ENCODE measurements at places on chromosomes 7 and 10.

- DNase-seq, result no peak
These were observed 13.6 kb downstream of the NSMCE4A start for GRCh38 chr10:121961456-121961855.

DNA sequence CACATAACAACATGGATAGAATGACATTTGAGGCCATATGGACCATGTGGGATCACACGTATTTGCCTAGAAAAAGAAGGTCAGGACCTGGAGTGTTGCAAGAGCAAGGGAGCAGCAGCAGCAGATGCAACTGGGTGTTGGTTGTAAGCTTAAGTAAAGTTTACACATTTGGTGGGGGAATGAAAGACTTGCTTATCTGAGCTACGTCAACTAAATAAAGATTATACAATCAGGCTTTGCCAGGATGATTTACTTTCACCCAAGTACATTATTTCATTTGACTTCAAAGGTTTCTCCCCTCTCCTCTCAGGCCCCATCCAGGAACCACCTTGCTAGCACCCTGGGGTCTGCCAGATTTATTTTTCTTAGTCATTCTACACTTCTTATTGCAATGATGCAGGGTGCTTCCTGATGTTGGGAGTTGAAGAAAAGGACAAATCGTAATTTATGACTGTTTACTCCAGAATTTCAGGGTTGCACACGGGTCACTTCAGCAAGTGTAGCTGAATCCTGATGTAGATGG is 591.9 kb upstream of the IGFBP3 start:
- no peak for DNase-seq

- DNase-seq, result no peak
These were observed 120.9 kb upstream of the TMEM106B start for GRCh38 chr7:12089951-12090756.

- DNase-seq, result no peak
These were observed 3.4 kb downstream of the STYXL1 start for GRCh38 chr7:76044375-76044865.

- DNase-seq, result no peak
These were observed 453.7 kb upstream of the POT1 start for GRCh38 chr7:125383324-125383723.

DNA sequence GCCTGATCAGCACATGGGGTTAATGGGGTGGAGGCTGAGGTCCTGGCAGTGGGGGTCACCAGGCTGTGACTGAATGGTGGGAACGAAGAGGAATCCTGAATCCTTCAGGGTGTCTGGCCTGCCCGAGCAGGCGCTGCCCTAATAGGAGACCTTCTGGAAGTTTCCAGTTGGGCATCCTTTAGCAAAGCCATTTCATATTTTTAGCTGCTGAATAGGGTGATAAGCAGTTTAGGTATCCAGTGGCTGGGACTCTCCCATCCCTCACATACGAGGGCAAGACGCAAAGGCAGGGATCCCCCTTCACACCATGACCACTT is 159.3 kb downstream of the SH3PXD2A start:
- DNase-seq, result no peak

DNA sequence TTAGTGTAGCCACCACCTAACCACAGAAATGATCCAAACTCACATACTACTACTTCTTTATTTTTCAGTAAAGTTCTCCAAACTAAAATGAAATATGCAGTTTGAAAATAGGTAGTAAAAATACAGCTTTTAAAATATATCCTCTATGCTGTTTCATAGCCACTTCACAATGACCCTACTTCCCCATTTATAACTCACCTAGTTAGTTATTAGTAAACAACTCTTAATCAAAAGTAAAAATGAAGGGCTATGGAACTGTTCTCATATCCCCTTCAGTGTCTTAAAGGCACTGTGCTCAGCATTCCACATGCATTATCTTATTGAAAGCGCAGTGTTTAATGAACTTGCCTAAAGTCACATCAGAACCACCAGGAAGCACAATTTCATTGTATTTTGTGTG is 43.5 kb downstream of the KMT2C start:
- DNase-seq, result no peak

DNA sequence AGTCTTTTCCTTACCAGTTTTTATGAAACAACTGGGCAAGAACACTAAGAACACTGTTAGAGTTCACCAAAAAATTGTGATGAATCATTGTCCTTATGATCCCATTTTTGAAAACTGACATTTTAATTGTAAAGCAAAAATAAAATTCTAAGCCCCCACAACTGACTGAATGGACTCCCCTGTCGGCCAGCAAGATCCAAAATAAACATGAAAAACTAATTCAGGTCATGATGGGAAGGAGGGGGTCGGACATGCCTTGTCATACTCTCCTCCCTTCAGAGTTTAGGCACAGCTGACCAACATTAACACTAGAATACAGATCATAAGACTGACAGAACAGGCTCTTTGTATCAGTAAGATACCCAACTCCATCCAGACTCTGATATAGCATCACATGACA is 2.0 kb upstream of the RBAK start:
- no peak for DNase-seq

DNA sequence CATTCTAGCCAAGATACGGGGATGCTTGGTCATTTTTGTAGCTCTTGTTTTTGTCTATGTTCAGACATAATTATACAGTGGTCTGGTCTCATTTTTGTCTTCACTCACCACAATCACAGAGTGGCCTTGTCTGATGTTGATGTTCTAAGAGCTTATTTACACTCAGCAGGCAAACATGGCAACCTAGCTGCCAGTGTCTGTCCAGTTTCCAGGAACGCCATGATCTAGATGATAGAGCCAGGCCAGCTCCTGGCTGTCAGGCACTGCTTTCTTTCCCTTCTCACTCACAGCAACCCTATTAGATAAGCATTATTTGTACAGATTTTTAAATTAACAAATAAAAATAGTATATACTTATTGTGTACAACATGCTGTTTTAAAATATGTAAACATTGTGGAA is 98.6 kb upstream of the PHF14 start:
- no peak for DNase-seq

DNA sequence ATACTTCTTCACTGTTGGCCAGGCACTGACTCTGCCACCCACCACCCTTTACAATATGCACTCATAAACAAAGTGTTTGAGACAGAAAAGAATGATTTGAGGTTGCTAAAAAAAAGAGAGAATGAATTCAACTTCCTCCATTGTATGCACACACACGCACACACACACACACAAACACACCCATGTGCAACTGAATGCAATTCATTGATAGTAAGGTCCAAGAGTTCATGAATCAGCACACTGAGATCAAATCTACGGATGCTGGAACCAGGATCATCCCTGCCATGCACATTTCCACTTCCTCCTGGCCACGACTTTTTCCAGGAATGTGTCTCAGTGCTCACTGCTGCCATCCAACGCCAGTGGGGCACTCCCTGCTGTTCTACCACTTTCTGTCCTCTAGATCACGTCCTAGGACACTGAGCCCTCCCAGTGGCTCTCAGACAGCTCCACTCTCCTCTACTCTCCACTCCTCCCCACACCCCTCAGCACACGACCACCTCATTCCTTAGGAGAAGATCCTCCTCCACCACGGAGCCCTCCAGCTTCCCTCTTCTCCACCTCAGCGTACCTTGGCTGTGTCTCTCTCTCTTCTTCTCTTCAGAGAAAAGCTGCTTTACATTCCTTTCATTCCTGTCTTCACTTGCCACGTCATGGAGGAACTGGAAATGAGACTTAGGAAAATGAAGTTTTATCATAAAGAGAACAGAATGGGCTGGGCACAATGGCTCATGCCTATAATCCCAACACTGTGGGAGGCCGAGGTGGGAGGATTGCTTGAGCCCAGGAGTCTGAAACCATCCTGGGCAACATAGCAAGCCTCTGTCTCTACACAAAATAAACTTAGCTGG is 12.0 kb upstream of the TMEM213 start:
- DNase-seq, result no peak

- no peak for DNase-seq
These were observed 455.6 kb upstream of the FOXK1 start for GRCh38 chr7:4226524-4226882.

GRCh38 chr7:139797607-139798006 is 19.8 kb upstream of the HIPK2 start:
- DNase-seq, result no peak

DNA sequence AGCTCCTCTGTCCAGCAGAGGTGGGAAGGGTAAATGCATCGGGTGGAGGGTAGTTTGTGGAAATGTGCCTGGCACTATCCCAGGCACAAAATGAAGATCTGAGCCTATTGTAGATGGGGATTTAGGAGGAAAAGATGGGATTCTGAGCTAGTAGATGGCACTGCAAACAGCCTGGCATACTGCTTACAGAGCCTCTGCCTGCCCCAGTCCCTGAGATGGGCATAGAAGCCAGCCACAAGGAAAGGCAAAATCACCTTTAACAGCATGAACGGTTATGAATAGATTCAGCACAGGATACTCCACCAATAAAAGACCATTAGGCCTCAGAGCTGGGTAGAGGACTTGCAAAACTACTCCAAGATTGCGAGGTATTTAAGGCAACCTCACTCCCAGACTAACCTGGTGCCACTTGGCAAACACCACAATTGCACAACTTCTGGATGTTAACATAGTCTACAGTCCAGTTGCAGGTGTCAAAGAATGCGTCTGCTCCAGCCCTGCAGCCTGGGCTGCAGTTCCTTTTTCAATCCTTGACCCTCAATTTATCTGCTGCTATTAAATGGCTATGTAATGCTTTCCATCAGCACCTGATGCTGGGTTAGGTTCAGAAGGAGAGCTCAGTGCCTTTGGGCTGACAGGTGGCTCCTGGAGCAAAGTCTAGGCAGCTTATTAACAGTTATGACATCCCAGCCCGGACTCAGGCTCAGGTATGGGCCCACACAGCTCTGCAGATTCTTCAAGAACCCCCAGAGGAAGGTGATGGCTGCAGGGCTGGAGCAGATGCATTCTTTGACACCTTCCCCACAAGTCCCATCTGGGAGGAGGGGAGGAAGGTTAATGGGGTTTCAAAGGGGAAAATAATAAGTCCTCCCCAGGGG is 34.0 kb downstream of the CDHR3 start:
- no peak for DNase-seq

GRCh38 chr7:36309301-36309700 is 80.4 kb upstream of the ANLN start:
- no peak for DNase-seq

DNA sequence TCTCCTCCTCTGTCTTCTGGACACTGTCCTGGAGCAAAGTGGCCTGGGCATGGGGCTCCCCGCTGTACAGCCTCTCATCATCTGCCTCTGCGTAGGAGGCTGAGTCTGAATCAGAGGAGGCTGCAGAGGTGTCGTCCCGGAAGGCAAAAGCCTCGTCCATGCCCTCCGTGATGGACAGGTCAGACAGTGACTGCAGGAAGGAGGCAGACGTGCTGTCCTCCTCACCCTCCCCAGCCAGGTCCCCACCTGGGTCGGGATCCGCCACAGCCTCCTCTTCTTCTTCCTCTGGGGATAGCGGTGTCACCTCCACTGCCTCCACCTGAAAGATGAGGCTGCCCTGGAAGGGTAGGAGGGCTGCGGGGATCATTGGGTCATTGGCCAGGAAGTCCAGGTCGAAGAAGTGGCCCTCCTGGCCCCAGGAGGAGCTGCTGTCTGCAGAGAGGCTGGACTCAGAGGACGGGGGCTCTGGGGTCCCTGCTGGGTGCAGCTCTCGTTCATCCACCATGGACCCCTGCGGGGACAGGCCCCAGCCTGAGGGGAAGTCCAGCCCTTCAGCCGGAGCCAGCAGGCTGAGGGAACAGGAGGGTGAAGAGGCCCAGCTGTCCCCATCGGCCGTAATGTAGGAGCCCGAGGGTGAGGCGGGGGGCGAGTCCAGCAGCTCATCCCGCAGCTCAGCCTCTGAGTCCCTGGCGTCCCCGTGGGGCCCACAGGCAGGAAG is 3.7 kb downstream of the NACAD start:
- DNase-seq, result no peak

DNA sequence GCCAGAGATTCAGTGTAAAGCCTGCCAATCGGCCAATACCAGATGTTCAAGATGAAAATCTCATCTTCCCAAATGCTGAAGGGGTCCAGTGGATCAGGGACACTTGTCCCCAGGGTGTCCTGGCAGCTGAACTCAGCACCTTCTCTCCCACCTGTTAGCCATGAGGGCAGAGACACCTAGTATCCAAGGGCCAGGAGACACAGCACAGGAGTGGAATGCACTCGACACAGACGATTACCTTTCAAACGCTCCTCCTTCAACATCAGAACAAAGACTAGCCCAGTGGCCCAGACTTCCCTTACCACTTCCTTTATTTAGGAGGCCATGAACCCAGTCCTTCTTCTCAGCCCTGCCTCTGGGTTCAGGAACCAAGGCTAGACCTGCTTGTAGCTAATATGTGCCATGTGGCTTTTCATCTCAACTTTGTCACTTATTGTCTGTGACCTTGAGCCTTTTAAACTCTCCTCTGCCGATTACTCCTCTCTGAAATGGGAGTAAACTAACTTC is 180.3 kb upstream of the PLXNA4 start:
- DNase-seq, result no peak

GRCh38 chr7:96827701-96828100 is 118.1 kb upstream of the SEM1 start:
- DNase-seq, result no peak

GRCh38 chr7:54877683-54878082 is 118.7 kb upstream of the SEC61G start:
- no peak for DNase-seq

DNA sequence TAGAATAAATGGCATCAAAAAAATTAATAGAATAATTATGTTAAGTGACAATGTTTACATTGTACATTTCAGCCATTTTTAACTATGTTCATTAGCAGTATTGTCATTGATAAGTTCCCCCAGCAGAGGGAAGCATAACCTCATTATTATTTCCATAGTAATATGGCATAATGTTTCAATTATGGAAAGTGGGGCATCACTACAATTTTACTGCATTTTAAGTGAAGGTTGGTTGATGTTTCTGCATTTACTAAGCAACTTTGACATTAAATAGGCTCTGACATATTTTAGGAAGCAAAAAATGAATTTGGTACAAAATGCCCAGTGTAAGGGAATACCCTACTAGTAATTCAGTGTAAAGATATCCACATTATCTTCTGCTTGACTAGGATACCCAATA is 218.3 kb downstream of the SEMA3A start:
- DNase-seq, result no peak

- DNase-seq, result no peak
These were observed 77.3 kb downstream of the CDC14C start for GRCh38 chr7:49001610-49002033.

DNA sequence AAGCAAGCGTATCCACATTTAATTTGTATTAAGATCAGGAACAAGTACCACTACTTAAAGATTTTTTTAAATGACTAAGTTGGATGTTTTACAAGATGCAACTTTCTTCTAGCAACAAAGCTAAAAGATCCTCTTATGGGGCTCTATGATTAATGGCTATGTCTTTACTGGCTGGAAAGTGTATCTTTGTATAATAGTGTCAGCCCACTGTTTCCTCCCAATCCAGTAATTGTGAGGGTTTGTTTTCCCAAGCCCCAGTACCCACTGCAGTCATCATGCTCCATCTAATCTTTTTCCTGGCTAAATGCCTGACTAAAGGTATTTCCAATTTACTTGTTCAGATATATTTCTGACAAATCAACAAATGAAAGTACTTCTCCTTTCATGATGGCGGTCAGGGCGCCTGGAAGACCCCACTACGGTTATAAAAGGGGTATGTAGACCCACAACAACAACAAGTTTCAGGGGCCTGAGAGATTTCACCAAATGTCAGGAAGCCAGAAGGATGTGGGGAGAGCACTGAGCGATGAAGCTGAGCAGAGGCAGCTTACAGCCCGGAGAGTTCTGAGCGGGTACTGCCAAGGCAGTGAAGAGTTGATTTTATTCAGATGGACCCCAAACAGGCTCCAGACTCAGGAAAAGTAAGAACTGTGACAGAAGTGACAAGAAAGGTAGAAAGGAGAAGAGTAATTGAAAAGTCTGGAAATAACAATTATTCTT is 222.6 kb upstream of the KLF14 start:
- DNase-seq, result no peak

All from nucleus accumbens (tissue), 56 donors.